ENCODE measurements at places on chromosomes 4 and X. TPM values are rescaled to one million over a fixed set of nuclear protein-coding genes. Genes with fewer than 3 reads are reported as not detected.

GRCh38 chrX:95290455-95290854 is 1394.2 kb upstream of the DIAPH2 start:
- DNase-seq = no peak

DNA sequence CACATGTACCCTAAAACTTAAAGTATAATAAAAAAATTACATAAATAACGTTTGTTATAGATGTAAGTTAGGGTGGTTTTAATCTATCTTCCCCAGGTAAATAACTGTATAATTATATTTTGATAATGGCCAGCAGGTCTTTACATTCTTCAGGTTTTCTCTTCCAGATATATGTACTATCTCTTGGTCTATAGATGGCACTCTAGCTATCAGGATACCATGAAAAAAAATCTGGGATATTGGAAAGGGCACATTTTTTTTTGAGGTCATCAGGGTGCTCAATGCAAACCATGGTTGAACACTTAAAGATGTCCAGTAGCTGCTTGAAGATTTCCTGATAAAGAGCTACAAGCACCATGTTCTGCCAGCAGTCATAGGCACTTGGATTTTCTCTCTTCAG is 15.6 kb upstream of the ADH4 start:
- DNase-seq = no peak

GRCh38 chr4:147488556-147488955 is 7.7 kb downstream of the EDNRA start:
- no peak for DNase-seq

GRCh38 chr4:152935631-152936445 is at the start of gene FHDC1:
FHDC1 (plus strand) TSS chr4:152936323; CDS start chr4:152943058, 6,735 bp downstream.
- DNase-seq = no peak

GRCh38 chr4:73676861-73677323 is 56.7 kb upstream of the RASSF6 start:
- peak; percentile 33 for DNase-seq

Gene EFHC2
- not detected for total RNA-seq

DNA sequence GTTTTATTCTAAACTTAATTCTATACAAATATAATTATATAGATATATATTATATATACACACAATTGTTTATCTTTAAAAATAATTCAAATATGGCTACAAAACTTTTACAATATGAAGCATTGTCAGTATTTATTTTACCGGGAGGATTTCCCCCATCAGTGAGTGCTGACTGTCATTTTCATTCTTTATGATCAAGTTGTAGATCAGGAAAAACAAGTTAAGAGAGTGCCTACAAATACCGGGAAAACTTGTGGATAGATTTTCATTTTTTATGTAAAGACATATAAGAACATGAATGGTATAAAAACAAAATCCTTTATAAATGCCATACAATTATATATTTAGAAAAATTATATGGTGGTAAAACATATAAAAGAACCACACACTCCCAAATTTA is 37.8 kb downstream of the CLCN3 start:
- no peak for DNase-seq

DNA sequence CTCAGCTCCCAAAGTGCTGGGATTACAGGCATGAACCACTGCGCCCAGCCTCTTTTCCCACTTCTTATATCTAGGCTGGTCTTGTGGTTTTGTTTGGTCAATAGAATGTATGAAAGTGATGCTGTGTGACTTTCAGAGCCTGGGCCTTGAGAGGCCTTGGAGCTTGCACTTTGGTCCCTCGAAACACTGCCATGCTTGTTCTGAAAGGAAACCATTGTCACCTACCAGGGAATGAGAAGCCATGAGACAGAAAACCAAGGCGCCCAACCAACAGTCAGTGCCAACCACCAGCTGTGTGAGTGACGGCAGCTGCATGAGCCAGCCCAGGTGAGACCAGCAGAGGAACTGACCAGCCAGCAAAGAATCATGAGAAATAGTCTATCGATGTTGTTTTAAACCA is 57.4 kb downstream of the SCD5 start:
- DNase-seq = no peak

- no peak for DNase-seq
Measured at GRCh38 chrX:96752781-96753180, 68.1 kb downstream of the DIAPH2 start.

GRCh38 chr4:93918856-93919255 is 90.3 kb downstream of the ATOH1 start:
- DNase-seq = no peak

GRCh38 chr4:81466841-81467671 is 4.7 kb downstream of the RASGEF1B start:
- peak; percentile 85 for DNase-seq

Gene MAGEA9B
- not detected for total RNA-seq

- DNase-seq = no peak
Measured at GRCh38 chr4:170087163-170087700, 2.5 kb downstream of the AADAT start.

Gene RHOXF1
- total RNA-seq = not detected

- no peak for DNase-seq
Measured at GRCh38 chr4:147965056-147965455, 233.2 kb downstream of the ARHGAP10 start.

Gene ADAM29
- 1.2 TPM for total RNA-seq

Gene AADAT
- total RNA-seq = not detected

DNA sequence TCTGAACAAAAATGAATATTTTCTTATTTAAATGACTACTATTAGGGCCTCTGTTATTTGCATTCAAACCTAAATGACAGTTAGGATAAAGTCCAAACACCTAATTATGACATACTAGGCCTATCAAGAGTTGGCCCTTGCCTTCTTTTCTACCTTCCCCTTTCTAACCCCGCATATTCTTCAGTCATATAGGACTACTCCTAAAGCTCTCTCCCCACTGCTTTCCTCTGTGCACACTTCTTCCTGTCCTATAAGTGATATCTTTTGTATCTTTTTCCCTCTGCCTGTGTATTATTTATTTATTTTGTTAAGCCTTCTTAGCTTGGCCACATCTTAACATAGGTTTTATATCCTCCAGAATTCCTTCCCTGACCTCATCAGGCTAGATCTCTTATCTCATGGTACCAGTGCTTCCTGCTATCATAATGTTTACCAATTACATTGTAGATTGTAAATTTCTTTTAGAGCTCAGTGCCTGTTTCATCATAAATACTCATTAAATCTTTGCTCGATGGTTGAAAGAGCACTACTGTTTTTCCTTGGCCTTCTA is 22.5 kb downstream of the ERVMER34-1 start:
- no peak for DNase-seq

GRCh38 chrX:79082899-79083298 is 61.6 kb upstream of the GPR174 start:
- no peak for DNase-seq

DNA sequence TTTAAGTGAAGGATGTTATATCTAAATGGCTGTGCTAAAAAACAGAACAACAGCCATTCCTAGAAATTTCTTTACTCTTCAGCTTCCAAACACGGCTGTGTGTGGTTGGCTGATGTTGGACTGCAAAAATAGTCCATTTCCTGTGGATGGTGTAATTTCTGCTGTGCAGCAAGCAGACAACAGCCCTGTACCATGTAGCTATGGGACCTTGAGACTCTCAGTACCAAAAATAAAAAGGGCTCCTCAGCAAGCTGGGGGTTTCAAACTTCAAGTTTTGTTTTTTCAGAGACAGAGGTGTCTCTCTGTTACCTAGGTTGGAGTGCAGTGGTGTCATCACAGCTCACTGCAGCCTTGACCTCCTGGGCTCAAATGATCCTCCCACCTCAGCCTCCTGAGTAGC is 18.1 kb downstream of the CD40LG start:
- peak; percentile 10 for DNase-seq

DNA sequence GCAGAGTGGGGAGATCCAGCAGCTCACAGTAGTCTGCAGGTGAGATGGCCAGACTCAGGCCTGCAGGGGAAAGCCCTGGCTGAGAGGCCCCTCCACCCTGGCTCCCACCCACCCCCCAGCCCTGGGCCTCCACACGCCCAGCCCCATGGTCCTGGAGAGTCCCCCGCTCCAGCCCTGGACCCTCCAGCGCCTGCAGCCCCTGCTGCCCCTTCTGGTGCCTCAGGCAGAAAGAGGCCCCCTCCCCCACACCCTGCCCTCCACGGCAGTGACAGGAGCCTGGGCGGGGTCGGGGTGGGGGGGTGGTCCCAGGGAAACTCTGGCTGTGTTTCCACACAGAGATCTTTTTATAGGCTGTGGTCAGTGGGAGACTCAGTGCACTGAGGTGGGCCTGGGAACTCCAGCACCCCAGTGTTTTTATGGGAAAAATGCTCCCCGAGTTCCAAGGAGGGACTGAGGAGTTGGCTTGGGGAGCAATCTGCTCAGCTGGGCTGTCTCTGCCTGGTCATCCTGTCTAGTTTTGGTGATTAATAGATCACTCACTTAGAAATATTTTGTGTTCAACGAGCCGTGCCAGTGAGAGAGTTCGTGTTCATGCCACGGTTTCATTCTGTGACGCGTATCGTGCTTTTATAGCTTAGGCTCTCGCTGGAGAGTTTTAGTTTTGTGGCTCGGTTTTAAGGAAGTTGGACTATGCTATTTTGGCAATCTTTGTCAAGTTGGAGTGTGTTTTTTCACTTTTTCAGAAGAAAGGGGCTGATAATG is 53.1 kb upstream of the HGFAC start:
- DNase-seq = no peak

DNA sequence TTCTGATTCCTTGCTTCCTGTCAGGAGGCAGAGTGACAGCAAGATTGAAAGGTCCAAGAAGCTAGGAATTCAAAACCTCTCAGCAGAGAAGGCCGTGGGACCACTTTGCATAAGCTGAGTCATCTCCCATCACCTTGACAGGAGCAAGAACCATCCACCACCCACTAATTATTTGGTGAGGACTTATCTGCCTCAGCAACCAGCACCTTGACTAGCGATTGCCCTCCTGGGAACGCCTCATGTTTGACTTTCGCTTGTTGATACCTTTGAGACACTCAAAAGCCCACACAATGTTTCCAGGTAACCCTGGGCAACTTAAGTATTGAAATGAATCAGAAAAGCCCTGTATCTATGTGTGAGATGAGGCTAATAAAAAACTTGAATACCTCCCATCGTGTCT is 233.5 kb upstream of the GYPA start:
- DNase-seq = no peak

DNA sequence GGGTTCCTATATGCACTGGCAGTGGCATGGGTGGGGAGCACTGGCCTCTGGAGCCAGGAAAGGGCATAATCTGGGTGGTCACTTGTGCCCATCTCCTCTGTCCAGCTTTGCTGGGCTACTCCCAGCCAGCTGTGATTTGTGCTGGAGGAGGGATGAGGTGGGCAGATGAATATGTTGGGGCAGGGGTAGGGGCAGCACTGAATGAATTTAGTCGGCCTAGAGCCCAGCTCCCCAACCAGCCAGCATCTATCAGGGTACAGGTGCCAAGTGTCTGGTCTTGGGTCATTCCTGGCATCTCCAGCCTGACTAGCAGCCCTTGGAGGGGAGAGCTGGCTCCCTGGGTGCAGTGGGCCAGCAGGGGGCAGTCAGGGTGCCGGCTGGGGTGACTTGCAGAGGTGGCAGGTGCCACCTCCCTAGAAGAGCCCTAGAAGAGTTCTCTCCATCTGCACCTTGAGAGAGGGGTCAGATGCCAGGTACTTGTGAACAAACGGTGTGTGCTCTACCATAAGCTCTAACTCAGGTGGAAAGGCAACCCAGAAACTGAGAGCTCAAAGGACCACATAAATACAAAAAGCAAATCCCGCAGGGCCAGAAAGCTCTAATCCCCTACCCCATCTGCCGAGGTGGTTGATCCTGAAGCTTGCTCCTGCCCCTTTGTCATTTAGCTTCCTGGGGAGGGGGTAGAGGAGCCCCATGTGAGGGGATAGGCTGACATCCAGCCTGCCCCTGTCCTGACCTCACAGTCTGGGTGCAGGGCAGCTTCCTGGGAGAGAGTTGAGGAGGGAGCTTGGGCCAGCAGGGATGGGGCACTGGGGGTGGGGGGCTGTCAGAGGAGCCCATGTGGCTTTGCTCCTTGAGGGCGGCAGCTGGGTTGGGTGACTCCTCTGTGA is 2.2 kb downstream of the SORCS2 start:
- peak; percentile 3 for DNase-seq

DNA sequence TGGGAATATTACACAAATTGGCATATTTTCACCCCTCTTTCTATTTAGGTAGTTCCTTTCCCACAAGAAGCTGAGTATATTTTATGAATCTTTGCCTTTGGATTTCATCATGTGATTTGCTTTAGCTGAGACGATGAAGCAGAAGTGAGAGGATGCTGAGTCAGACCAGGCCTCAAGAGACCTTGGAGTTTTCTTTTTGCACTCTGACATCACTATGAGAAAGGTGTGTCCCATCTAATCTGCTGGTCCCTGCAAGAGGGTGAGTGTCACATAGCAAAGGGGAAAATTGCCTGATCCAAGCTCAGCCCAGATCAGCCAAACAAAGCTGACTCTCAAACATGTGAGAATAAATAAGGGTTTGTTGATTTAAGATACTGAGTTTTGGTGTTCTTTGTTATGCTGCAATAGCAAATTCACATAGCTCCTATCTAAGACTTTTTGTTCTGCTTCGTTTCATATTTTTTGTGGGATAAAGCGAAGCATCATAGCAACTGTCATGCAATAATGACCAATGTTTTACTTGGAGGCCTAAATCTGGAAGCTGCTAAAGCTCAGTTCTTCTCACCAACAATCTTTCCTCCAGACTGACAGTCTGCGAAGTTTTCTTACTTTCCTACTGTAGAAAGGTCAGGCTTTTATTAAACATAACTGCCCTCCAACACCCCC is 176.9 kb downstream of the PDHA2 start:
- no peak for DNase-seq

DNA sequence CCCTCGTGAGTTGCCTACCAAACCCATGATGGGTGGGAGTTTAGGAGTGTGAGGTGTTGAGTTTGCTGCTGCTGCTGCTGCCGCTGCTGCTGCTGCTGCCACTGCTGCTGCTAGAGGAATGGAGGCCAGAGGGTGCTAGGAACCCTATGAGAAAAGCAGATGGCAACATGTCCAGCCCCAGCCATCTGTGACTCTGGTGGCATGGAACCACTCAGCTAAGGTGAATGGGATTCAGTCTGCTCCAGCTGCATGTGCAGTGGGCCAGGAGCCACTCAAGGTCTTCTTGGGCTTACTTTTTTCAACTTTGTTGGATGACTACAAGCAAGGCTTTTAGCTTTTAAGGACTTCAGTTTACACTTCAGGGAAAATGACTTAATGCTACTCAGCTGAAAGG is 103.8 kb downstream of the RTL5 start:
- DNase-seq = no peak

Gene CD40LG
- total RNA-seq = not detected

DNA sequence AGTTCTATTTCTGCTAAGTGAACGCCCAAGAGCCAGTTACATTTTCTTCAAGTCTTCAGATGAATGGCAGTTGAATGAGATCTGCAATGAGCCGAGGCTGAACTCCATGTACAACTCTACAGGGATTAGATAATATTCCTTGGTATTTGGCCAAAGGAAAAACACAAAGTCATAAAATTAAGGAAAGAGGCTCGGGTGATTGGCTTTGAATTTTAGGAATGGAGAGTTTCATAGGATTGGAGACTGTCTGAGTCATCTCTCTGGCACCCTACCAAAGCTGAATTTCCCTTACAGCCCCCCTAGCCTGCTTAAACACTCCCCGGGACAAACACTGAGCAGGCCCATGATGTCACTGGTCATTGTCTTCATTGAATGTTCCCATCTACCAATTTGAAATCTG is 188.0 kb upstream of the C1QTNF7 start:
- no peak for DNase-seq

- DNase-seq = no peak
Measured at GRCh38 chr4:142549248-142549647, 296.9 kb downstream of the INPP4B start.

GRCh38 chrX:38699696-38700095 is 101.6 kb upstream of the MID1IP1 start:
- DNase-seq = no peak

Gene CHRNA9
- total RNA-seq = not detected

Gene SPANXN3
- not detected for total RNA-seq

- DNase-seq = no peak
Measured at GRCh38 chr4:128961405-128961804, 131.9 kb downstream of the SCLT1 start.
